ENCODE measurements at places on chromosomes 12 and 14. TPM values are rescaled to one million over a fixed set of nuclear protein-coding genes. Genes with fewer than 3 reads are reported as not detected.

Gene CCDC196
- not detected for polyA plus RNA-seq

Gene DCN
- polyA plus RNA-seq: 8.9 TPM

Gene OR10G2
- polyA plus RNA-seq: not detected

DNA sequence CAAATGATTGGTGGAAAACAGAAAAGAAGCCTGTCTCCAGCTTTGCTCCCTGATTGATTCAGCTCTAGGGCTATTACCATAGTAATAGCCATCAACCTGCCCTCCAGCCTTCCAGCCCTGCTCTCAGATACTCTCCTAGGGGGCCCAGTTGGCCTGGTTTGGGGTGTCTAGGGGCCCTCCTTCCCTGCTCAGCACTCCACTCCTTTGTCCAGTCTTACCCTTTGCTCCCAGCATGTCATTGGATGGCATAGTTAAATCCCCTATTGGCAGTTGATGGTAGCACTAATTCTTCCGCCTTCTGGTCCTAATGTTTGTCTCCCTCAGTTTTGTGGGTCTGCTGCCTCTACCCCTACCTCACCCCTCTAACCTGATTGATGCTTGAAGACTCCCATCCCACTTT lies 175.4 kb upstream of the PELI2 start:
- DNase-seq: no peak

DNA sequence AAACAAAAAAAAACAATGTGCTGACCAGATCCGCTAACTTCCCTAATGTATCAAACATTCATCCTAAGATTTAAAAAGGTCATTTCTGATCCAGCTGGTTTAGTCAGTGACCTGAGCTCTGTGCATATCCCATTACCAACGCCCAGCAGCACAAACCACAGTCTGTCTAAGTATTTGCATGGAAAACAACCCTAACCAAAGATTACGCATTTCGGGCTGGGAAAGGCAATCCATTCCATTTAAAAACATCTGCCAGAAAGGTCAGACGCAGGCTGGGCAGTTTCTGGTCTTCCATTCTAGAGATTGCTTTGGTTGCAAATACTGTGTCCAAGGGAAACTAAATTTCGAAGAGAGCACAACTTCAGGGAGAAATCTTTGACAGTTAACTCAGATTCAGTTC lies 234.9 kb downstream of the FLRT2 start:
- DNase-seq: no peak

Data from SK-N-SH (cell line).